ENCODE measurements at places on chromosomes 13 and 19.

DNA sequence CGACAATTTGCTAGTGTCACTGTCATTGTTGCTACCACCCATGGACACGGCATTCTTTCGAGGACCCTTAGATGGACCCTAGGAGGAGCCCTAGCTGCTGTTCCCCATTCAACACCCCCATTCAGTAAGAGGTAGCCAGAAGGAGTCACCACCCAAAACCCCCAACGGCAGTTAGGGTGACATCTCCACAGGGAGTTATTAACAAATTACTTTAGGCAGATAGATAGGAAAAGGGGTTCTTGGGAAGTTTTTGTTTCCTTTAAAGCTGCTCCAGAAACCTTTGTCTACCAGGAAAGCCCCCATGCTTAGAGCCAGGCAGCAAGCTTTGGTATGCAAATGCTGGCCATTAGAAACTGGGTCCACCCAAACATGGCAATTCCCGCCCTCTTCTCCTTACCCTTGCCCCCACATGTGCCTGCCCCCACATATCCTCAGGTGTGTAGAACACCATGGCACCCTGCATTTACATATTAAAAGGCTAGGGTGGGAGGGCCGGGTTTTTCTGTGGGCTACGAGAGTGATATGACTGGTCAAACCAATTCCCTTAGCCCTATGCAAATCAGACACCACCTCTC lies 190.9 kb downstream of the SLITRK6 start:
- no peak for DNase-seq

DNA sequence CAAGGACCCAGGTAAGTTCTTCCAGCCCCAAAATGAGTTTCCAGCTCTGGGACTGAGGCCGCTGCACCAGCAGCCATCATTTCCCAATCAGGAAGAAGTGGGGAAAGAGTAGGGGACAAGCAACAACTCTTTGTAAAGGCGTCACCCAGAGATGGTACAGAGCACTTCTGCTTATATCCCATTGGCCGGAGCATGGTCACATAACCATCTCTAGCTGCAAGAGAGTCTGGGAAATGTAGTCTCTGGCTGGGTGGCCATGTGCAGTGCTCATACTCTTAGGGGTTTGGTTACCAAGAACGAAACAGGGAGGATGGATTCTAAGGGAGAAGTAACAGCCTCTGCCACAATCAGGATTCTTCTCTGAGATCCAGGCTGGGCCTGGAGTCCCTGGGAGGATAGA lies 26.3 kb downstream of the CKM start:
- no peak for DNase-seq

- DNase-seq = no peak
Measured at GRCh38 chr19:48368936-48369335, 4.8 kb downstream of the SYNGR4 start.

- DNase-seq = no peak
Measured at GRCh38 chr19:14393329-14393728, 12.1 kb downstream of the ADGRE5 start.

GRCh38 chr13:46831588-46832194 lies 34.7 kb upstream of the ESD start:
- no peak for DNase-seq

DNA sequence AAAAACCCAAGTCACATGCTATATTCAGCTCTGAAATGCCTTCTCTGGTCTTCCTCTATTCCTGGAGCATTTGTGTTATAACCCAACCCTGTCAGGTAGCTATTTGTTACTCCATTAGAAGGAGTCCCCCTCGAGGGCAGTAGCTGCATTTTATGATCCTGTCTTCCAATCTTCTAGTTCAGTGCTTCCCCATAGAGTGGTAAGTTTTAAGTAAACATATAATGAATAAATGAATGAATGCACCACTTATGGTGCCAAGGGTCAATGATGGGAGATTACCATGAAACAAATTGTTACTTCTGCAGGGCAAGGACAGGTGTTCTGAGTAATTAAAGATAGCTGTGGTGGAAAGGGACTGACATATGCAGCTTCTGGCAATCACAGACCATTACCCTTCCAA lies 4.0 kb downstream of the RASL11A start:
- DNase-seq = no peak

- DNase-seq = peak; percentile 83
Measured at GRCh38 chr19:50679177-50680125, 30.2 kb downstream of the C19orf81 start.

- DNase-seq = no peak
Measured at GRCh38 chr13:62234780-62235440, 819.3 kb upstream of the PCDH20 start.

GRCh38 chr13:30020726-30021312 lies 170.4 kb upstream of the UBL3 start:
- no peak for DNase-seq

GRCh38 chr19:18594824-18595373 lies 6.3 kb downstream of the REX1BD start:
- DNase-seq = no peak
